ENCODE measurements at places on chromosomes 7 and 10.

GRCh38 chr7:138892812-138893211 is 88.4 kb downstream of the KIAA1549 start:
- DNase-seq = no peak

- no peak for DNase-seq
Measured at GRCh38 chr10:7464691-7465090, 53.9 kb upstream of the SFMBT2 start.

GRCh38 chr10:18400201-18400905 is 251.0 kb downstream of the NSUN6 start:
- DNase-seq = peak; percentile 2

DNA sequence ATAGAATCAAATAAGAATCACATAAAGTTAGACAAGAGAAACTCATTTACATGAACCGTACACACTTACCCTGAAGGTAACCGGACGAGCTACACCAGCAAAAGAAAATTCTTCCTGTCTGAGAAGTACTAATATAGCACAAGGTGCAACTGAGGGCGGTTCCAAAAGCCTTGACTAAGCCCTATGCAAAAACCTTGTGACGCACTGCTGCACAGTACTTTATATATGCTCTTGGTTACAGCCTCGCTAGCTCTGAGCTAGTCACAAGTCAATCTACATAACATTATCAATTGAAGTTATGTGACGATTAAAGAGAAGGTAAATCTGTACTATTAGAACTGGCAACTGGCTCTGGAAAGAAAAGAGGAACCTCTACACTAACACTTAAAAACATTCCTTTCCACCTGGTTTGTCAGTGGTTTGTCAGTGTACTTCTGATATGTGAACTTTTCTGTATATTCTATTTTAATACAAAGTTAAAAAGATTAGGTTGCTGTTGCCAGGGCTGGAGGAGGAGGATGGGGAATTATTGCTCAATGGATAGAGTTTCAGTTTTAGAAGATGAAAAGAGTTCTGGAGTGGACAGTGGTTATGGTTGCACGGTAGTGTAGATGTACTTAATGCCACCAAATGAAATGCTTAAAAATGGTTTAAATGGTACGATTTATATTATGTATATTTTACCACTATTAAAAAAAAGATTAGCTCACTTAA is 21.6 kb downstream of the NT5C3A start:
- DNase-seq = peak; percentile 70

DNA sequence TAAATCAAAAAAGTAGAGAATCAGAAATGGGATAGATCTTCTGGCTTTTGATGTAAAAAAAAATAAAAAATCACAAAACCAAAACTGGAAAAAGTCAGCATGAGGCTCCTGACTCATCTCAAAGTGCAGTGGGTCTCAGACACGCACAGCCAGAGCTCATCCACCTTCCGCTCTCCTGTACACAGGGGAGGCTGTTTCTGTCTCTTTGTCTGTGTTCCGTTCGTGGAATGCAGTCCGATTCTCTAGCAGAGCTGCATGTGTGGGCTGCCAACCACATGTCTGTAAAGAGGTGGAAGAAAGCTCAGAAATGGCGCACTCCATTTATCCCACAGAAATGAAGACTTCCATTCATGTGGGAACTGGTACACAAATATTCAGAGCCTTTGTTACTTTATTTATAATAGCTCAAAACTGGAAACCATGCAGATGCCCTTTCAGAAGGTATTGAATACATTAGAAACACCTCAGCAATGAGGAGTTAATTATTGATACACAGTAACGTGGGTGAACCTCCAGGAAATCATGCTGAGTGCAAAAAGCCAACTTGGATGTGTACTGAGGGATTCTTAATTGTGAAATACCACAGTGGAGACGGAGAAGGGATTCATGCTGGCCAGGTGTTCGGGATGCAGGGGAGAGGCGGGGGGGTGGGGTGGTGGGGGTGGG is 123.3 kb downstream of the TRRAP start:
- DNase-seq = no peak

DNA sequence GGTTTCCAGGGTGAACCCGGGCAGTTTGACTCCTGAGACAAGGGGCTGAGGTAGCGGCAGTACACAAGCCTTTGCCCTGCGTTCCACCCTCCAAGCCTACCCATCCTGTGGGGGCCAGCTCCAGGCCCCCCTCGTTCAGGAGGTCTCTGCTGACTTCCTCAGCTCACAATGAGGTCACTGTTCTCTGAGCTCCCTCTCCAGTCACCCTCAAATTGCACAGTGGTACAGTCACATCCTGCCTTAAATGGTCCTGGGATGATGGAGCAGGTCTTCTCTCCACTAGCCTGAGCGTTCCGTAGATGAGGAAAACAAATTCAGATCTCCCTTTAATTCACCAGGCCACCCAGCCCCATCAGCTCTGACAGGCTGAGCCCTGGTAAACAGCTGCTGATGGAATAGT is 90.2 kb downstream of the SH3PXD2A start:
- no peak for DNase-seq

DNA sequence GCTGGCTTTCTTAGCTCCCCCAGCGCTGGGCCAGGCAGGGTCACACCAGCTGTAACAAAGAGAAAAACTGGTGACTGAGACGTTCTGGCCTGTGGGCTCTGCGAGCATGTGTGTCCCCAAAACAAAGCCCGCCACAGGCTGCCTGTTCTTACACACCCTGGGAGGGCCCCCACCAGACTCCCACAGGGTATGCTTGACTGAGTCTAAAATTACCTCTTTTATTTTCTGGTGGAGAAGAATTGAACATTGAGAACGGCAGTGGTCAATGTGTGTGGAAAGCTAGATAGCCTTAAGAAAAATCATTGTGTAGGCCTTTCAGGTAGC is 808 bp downstream of the C10orf71 start:
- no peak for DNase-seq

Measured in activated T-cell treated with anti-CD3 and anti-CD28 coated beads, Interleukin-2, amount 50 U/mL, for 72 hours (primary cell).